Hypothalamus (tissue), 51 donors: ENCODE measurements at places on chromosomes 2 and 18.

DNA sequence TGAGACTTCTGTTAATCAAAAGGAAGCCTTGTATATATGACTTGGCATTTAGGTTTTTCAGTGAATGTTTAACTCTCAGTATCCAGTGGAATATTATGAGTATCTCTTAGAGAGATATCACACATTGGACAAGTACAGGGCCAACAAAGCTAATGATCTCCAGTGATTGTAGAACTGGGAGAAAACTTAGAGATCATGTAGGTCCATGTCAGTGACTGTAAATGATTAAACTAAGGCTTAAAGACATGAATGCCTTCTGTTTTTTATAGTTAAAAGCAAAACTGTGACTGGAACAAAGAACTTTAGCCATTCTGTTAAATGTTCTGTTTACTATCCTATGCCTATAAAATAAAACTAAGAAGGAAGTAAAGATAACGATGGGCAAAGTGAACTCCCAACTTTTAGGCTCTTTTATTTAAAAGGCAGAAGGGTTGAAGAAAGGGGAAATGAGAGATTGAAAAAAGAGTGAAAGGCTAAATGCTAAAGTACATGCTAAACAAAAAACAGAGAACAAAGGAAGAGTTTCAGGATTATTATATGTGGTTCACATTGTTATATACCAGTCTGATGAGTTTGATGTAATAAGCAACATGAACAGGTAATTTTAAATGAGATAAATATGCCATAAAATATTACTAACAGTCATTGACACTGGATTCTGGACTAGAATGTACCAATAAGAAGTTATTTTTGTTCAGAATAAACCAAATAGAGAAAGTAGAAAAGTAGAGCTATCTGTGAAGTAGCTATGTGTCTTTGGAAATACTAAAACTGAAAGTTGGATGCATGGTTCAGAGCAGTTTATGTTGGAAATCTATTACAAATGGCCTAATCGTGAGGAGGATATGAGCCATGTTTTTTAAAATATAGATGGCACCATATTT lies 37.1 kb upstream of the TNFRSF11A start:
- no peak for DNase-seq

GRCh38 chr2:120005834-120006521 lies 6.9 kb upstream of the EPB41L5 start:
- no peak for DNase-seq

GRCh38 chr18:5825663-5826062 lies 69.7 kb downstream of the TMEM200C start:
- DNase-seq = no peak

GRCh38 chr18:48973731-48974130 lies 23.0 kb upstream of the SMAD7 start:
- no peak for DNase-seq

GRCh38 chr2:186339716-186340115 lies 146.3 kb upstream of the ZC3H15 start:
- no peak for DNase-seq

DNA sequence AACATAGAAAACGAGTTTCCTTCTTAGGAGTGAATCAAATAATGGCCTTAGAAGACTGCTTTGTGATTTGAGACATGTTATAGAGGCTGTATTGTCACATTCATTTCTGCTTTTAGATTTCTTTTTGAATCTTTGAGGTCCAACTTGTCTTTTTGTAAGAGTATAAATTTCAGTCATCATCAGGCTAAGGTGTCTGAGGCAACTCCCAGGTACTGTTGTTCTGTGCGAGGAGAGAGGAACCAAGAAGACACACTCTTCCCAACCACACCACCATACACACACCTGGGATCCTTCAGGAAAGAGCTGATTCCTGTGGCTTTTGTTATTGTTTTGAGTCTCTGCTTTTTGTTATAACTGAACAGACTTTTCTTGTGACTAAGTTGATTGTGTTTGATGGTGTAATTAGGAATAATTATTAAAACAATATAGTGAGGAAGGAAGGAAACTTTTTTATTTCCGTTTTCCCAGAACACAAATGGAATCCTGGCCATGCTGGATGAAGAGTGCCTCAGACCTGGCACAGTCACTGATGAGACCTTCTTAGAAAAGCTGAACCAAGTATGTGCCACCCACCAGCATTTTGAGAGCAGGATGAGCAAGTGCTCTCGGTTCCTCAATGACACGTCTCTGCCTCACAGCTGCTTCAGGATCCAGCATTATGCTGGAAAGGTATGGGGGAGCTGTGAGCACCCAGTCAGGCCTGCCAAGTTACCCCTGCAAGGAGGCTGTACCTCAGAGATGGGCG lies 140.4 kb downstream of the MYO1B start:
- no peak for DNase-seq

GRCh38 chr2:106816974-106817373 lies 69.0 kb downstream of the ST6GAL2 start:
- DNase-seq = peak; percentile 50

DNA sequence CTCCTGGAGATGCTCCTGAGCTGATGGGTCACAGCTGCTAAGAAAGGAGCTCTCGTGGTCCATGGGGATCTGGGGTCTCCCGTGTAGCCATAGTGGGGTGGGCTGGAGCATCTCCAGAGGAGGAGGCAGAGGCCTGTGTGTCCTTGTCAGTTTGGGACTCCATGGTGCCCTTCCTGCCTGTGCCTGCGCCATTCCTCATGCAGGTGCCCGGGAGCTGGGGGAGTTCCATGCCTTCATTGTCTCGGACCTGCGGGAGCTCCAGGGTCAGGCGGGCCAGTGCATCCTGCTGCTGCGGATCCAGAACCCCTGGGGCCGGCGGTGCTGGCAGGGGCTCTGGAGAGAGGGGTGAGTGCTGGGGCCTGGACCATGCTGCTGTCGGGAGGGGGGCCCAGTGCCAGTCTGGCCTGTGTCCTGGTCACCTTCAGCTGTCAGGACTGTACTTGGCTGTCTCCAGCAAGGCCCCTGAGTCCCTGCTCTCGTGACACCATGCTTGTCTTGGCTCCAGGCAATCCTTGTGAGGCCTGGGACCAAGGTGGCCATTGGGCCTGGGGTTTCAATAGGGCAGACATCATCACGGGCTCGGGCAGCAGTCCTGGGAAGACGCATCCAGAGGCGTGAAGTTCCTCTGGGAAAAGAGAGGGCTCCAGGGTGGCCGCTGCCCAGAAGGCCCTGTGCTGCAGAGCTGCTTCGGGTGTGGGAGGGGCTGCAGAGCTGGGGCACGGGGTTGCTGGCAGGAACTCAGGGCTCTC lies 7.3 kb downstream of the CAPN10 start:
- no peak for DNase-seq

- no peak for DNase-seq
These were observed 208.5 kb upstream of the ACVR2A start for GRCh38 chr2:147636238-147636882.
